ENCODE measurements at places on chromosomes 12 and 14. TPM values are rescaled to one million over a fixed set of nuclear protein-coding genes. Genes with fewer than 3 reads are reported as not detected.

PKP2 gene
- 400 TPM for total RNA-seq

RNASE2 gene
- 2.5 TPM for total RNA-seq

DNA sequence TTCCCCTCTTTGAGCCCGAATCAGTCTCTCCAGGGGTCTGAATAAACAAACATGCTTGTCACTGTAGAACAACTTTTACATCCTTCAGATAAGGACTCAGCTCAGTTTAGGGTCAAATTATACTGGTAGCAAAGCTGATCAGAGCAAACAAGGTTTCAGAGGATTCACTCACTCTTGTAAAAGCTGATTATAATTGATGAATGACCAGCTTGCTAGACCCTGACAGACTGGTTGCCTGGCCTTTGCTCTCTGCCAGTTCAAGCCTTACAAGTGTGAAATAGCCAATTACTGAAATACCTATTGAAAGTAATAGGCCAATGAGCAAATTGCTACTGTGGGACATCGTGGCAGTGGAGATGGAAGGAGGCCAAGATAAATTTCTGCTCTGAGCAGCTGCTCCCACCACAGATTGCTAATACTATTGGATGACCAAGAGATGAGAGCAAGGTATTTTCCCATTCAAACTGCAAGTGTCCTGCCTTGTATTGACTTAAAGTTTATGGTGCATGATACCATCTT, 177.6 kb downstream of the PDZRN4 start:
- no peak for DNase-seq

GRCh38 chr12:45355730-45356129, 139.8 kb downstream of the ANO6 start:
- DNase-seq: no peak

- no peak for DNase-seq
Observed at GRCh38 chr14:96170961-96171592, 33.6 kb upstream of the BDKRB2 start.
